ENCODE measurements at places on chromosomes 7 and 10. TPM values are rescaled to one million over a fixed set of nuclear protein-coding genes. Genes with fewer than 3 reads are reported as not detected.

DNA sequence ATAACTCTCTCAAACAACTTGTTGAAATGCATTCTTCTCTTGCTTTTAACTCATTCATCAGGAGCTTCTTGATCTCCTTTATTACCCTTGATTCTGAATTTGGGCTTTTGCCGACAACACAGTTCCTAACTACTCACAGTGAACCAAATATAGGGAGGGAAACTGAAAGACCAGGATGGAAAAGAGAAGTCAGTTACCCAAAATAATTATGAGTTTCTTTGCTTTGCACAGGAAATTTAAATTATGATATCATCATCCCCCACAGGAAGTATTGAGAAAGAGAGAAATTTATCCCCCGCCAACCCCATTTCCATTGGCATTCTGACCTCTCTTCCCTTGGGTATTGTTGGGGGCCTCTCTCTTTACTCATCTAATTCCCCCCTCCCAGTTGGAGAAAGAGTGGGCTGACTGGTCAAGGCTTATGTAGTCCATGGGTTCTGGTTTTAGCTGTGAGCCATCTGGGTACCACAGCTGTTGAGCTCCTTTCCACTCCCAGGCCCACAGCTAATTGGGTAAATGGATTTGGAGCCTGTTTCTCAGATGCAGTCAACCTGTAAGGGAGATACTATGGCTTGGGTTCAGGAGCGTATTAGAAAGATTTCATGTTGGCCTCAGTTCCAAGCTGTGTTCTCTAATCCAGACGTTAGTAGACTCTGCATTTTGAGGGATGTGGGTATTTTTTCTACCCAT is 109.0 kb downstream of the FZD1 start:
- peaks cover 12% of the 10 kb centered on the region for H3K4me1 ChIP-seq
- H3K4me3 ChIP-seq, result no peak overlapping the region
- H3K27ac ChIP-seq, result no peak overlapping the region

Gene AIMP2
- 33.4 TPM for total RNA-seq

Gene MBL2
- total RNA-seq, result not detected

- H3K27me3 ChIP-seq, result no peaks in the 10 kb centered on the region
- H3K36me3 ChIP-seq, result peaks cover 10% of the 10 kb centered on the region
- no peak for DNase-seq
- H3K27ac ChIP-seq, result no peak overlapping the region
- no peak overlapping the region for H3K4me3 ChIP-seq
These were observed 585.9 kb upstream of the GHITM start for GRCh38 chr10:83553366-83553765.

GRCh38 chr10:22369434-22370072 is 24.3 kb downstream of the SPAG6 start:
- peaks cover 11% of the 10 kb centered on the region for H3K4me1 ChIP-seq
- no peaks in the 10 kb centered on the region for H3K36me3 ChIP-seq
- no peak overlapping the region for H3K27ac ChIP-seq
- DNase-seq, result no peak
- H3K4me3 ChIP-seq, result no peak overlapping the region
- H3K27me3 ChIP-seq, result no peaks in the 10 kb centered on the region

- H3K4me3 ChIP-seq, result no peak overlapping the region
- no peak overlapping the region for H3K27ac ChIP-seq
- no peak for DNase-seq
- peaks cover 1% of the 10 kb centered on the region for H3K4me1 ChIP-seq
- no peaks in the 10 kb centered on the region for H3K36me3 ChIP-seq
These were observed 547.1 kb upstream of the ANKRD30A start for GRCh38 chr10:36578306-36578705.

- H3K4me1 ChIP-seq, result no peaks in the 10 kb centered on the region
- H3K27ac ChIP-seq, result no peak within 1 kb of the TSS
- no peak within 1 kb of the TSS for H3K4me3 ChIP-seq
- H3K27me3 ChIP-seq, result peaks cover under 1% of the 10 kb centered on the region
- DNase-seq, result no peak
These were observed at the start of gene LYZL2 for GRCh38 chr10:30629653-30630052. LYZL2 (minus strand) TSS chr10:30629753; CDS start chr10:30626915, 2,838 bp downstream.

DNA sequence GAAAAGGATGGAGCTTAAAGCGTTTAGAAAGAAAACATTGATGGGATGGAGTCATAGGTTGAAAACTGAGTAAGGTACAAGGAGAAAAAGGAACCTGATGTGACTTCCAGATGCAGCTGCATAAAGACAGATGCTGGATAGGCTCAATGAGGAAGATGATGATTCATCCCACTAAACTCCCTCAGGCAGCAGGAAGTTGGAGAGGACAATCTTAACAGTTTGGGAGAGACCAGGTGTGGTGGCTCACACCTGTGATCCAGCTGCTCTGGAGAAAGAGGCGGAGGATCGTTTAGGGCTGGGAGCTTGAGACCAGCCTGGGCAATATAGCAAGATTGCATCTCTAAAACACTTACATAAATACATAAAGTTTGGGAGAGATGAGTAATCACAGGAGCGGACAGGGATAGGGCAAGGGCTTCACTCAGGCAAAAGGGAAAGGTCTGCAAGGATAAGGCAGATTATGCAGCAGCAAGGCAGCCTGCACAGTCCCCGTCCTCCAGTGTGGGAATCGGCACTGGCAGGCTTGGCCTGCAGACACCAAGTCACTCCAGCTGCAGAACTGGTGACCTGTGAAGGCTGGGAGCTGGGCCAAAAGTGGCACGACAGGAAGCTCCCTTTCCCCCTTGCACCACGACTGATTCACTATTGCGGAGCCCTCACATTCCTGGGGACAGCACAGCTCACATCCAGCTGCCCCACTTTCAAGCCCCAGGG is 438.5 kb downstream of the GRID1 start:
- H3K27me3 ChIP-seq, result peaks cover 2% of the 10 kb centered on the region
- no peak for DNase-seq
- no peaks in the 10 kb centered on the region for H3K36me3 ChIP-seq
- no peak overlapping the region for H3K27ac ChIP-seq
- no peak overlapping the region for H3K4me3 ChIP-seq

- peaks cover 28% of the 10 kb centered on the region for H3K4me1 ChIP-seq
- no peak for DNase-seq
- H3K27ac ChIP-seq, result no peak overlapping the region
- no peak overlapping the region for H3K4me3 ChIP-seq
- peaks cover 15% of the 10 kb centered on the region for H3K36me3 ChIP-seq
- H3K27me3 ChIP-seq, result peaks cover 71% of the 10 kb centered on the region
These were observed 60.9 kb downstream of the GRB10 start for GRCh38 chr7:50721661-50722259.

- no peaks in the 10 kb centered on the region for H3K36me3 ChIP-seq
- no peak for DNase-seq
- H3K4me3 ChIP-seq, result no peak overlapping the region
- H3K27ac ChIP-seq, result no peak overlapping the region
- H3K27me3 ChIP-seq, result peaks cover 9% of the 10 kb centered on the region
- no peaks in the 10 kb centered on the region for H3K4me1 ChIP-seq
These were observed 106.6 kb upstream of the CHST15 start for GRCh38 chr10:124200011-124200410.

GRCh38 chr10:100731407-100732240 is 13.8 kb upstream of the PAX2 start:
- no peaks in the 10 kb centered on the region for H3K36me3 ChIP-seq
- peaks cover 95% of the 10 kb centered on the region for H3K27me3 ChIP-seq
- peaks cover 23% of the 10 kb centered on the region for H3K4me1 ChIP-seq
- peak overlapping the region; percentile 54 for H3K4me3 ChIP-seq
- H3K27ac ChIP-seq, result peak overlapping the region; percentile 86

GRCh38 chr7:157930441-157930840 is 593.6 kb downstream of the DNAJB6 start:
- peaks cover 16% of the 10 kb centered on the region for H3K27me3 ChIP-seq
- H3K27ac ChIP-seq, result no peak overlapping the region
- H3K4me1 ChIP-seq, result no peaks in the 10 kb centered on the region
- H3K36me3 ChIP-seq, result peaks cover 1% of the 10 kb centered on the region

Gene NME8
- total RNA-seq, result 0.67 TPM

Measured in progenitor cell of endocrine pancreas (in vitro differentiated cells).